Kidney (tissue), 22 donors: ENCODE measurements at places on chromosomes 3 and 15. TPM values are rescaled to one million over a fixed set of nuclear protein-coding genes. Genes with fewer than 3 reads are reported as not detected.

The FEZF2 gene
- not detected for total RNA-seq

- H3K4me1 ChIP-seq, result peaks cover 24% of the 10 kb centered on the region
- H3K27me3 ChIP-seq, result no peaks in the 10 kb centered on the region
- DNase-seq, result no peak
- H3K27ac ChIP-seq, result no peak overlapping the region
- no peaks in the 10 kb centered on the region for H3K36me3 ChIP-seq
Observed at GRCh38 chr15:49229922-49230321, 59.9 kb downstream of the GALK2 start.

DNA sequence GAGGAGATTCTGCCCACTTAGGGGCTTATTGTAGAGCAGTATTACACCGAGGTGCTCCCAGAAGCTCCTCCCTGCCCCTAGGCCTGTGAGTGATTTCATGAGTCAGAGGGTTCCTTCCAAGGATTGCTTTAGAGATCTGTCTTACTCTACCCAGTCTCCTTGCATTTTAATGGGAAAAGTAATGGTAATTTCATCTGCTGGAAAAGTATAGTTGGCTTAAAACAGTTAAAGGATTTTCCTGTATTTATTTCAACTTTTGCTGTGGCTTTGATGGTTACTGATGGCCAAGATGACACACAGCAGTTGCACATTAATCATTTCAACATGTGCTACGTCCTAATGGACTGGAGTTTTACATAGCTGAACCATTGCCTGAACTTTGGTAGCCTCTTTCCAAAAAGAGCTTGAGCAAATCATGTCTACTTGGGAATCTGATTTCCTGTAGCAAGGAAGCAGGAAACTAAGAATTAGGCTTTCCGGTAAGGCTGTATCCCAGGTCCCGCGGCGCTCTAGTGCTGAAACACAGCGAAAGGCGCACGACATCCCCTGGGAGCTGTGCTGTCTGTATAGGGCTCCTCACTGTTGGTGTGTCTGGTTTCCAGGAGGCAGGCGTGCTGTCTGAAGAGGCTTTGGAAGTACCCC, 9.2 kb upstream of the PGPEP1L start:
- no peaks in the 10 kb centered on the region for H3K36me3 ChIP-seq
- no peaks in the 10 kb centered on the region for H3K4me1 ChIP-seq
- no peak overlapping the region for H3K27ac ChIP-seq
- H3K27me3 ChIP-seq, result no peaks in the 10 kb centered on the region

The CIP2A gene
- total RNA-seq, result 3.5 TPM

The SLC51B gene
- 2.9 TPM for total RNA-seq

The TIMP4 gene
- 7.6 TPM for total RNA-seq

GRCh38 chr3:45088543-45089358, 57.4 kb downstream of the CDCP1 start:
- H3K36me3 ChIP-seq, result no peaks in the 10 kb centered on the region
- H3K27me3 ChIP-seq, result no peaks in the 10 kb centered on the region
- no peak overlapping the region for H3K27ac ChIP-seq
- no peak overlapping the region for H3K4me3 ChIP-seq
- no peaks in the 10 kb centered on the region for H3K4me1 ChIP-seq

DNA sequence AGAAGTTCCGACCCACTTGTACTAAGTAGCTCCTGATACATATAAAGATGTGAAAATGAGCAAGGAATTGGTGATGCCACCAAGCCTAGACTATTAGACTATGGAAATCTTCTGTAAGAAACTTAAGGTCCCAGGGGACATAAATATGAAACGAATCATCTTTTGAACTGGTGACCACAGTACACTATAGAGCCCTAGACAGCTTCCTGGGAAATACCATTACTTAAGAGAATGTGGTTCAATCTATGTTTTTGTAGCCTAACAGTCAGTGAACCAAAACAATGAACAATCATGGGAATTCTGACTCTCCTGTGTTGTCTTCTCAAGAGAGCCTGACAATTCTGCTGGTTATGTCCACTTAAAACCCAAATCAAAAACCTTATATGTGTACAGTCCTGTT, 191.6 kb downstream of the GREM1 start:
- no peak overlapping the region for H3K27ac ChIP-seq
- no peak for DNase-seq
- no peaks in the 10 kb centered on the region for H3K27me3 ChIP-seq
- H3K36me3 ChIP-seq, result no peaks in the 10 kb centered on the region

DNA sequence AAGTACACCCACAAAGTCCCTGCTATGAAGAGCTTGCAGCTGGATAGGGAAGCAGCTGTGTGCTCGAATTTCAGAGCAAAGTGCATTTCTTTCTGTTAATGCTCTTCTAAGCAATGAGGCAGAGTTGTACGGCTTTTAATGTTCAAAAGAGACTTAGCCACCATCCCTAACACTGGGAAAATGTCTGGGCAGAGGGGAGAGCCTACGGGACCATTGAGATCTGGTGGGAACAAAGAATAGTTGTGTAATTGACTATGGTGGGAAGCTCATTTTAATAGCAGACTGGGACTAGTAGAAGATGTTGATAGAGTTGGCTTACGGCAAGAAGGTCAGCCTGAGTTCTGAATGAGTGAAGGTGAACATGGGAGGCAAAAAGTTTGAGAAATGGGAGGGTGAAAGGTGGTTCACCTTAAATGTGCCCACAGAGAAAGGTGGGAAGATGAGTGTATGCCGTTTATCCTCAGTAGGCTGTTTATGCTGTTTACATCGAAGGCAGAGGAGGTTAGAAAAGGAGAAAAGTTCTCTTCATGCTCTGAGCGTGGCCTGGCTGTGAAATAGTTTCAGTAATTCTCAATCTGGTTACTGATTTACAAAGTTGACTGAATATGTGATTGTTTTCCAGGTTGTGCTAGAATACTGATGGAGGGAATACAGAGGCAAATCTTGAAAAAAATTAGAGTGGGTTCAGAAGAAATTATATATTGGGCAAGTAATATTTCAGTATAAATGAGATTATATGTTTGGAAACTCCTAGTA, 22.9 kb upstream of the UTS2B start:
- H3K4me1 ChIP-seq, result no peaks in the 10 kb centered on the region
- no peak overlapping the region for H3K27ac ChIP-seq
- no peak for DNase-seq
- peak overlapping the region; percentile 43 for H3K4me3 ChIP-seq
- H3K27me3 ChIP-seq, result no peaks in the 10 kb centered on the region

The NUSAP1 gene
- total RNA-seq, result 6.7 TPM

The CYP8B1 gene
- total RNA-seq, result 10.4 TPM

- no peaks in the 10 kb centered on the region for H3K36me3 ChIP-seq
- no peaks in the 10 kb centered on the region for H3K27me3 ChIP-seq
- H3K4me1 ChIP-seq, result no peaks in the 10 kb centered on the region
- DNase-seq, result peak; percentile 34
- no peak overlapping the region for H3K27ac ChIP-seq
Observed at GRCh38 chr3:137105277-137105977, 147.6 kb downstream of the IL20RB start.

DNA sequence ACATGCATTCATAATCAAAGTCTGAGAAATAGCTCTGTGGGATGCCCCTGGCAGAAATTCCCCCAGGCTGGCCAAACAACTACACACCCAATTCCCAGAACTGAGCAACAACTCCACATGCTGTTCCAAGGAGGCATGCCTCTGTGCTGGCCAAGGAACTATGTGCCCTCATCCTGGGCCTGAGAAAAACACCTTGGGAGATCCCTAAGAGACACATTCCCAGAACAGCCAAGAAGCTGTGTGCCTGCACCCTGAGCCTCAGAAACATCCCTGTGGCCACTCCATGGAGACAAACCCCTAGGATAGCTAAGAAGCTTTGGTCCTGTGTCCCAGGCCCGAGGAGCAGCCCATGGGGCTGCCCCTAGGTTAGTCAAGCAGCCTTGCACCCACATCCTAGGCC, 92.3 kb upstream of the MME start:
- H3K4me1 ChIP-seq, result no peaks in the 10 kb centered on the region
- H3K27me3 ChIP-seq, result no peaks in the 10 kb centered on the region
- DNase-seq, result no peak
- H3K4me3 ChIP-seq, result no peak overlapping the region
- H3K36me3 ChIP-seq, result no peaks in the 10 kb centered on the region
- H3K27ac ChIP-seq, result no peak overlapping the region

The GATM gene
- total RNA-seq, result 79.5 TPM

DNA sequence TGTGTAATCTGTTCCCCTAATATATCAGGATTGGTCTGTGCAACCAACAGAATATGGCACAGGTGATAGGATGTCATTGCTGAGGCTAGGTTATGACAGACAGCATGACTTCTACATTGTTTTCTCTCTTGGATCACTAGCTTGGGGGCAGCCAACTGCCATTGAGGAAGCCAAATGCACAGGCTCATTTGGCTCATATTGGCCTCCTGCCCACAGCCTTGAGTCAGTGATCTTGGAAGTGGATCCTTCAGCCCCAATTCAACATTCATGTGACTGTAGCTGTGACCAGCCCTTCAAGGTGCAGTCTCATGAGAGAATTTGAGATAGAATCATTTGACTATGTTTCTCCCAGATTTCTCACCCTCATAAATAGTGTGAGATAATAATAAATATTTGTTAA, 675.6 kb downstream of the GRM7 start:
- H3K4me3 ChIP-seq, result no peak overlapping the region
- no peaks in the 10 kb centered on the region for H3K4me1 ChIP-seq
- H3K27ac ChIP-seq, result no peak overlapping the region
- no peaks in the 10 kb centered on the region for H3K27me3 ChIP-seq
- DNase-seq, result no peak
- H3K36me3 ChIP-seq, result no peaks in the 10 kb centered on the region

DNA sequence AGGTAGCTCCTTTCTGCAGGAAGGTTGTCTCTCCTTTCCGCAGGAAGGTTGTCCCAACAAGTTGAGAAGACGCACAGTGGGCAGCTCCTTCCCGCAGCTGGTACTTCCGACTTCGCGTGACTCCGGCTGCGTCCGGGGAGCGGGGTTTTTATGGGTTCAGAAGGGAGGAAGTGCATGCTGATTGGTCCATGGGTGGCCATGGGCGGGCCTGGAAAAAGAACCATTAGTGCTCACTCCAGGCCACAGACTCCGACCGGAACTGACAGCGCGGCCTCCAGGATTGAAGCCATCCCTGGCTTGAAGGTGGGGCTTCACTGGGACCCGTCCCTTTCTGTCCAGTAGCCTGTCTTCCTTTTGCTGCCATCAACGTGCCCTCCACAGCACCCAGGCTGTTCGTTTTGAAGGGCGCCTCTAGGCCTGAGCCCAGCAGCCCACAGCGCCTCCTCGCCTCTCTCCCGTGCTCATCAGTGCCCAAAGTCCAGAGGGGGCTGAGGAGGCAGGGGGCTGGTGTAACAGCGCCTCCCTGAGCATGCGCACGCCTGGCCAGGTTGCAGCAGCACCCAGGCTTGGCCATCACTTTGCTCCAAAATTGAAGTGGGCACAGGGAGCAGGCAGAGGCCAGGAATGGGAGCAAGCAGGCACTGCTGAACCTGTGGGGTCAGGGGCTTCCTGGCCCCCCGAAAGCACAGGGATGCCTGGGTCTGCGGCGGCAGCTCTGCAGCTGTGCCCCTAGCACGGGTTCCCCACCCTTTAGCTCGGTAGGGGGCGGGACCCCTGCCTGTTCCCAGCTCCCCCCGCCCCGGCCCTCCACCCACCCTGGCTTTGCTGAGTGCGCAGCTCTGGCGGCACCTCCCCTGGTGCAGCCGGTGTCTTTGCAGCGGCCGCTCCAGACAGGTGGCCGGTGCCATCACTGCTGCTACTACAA, 330.6 kb upstream of the MCTP2 start:
- no peak overlapping the region for H3K27ac ChIP-seq

- no peak overlapping the region for H3K27ac ChIP-seq
- no peaks in the 10 kb centered on the region for H3K27me3 ChIP-seq
- H3K36me3 ChIP-seq, result no peaks in the 10 kb centered on the region
- DNase-seq, result no peak
- H3K4me3 ChIP-seq, result no peak overlapping the region
Observed at GRCh38 chr15:70179309-70179892, 81.7 kb upstream of the TLE3 start.

DNA sequence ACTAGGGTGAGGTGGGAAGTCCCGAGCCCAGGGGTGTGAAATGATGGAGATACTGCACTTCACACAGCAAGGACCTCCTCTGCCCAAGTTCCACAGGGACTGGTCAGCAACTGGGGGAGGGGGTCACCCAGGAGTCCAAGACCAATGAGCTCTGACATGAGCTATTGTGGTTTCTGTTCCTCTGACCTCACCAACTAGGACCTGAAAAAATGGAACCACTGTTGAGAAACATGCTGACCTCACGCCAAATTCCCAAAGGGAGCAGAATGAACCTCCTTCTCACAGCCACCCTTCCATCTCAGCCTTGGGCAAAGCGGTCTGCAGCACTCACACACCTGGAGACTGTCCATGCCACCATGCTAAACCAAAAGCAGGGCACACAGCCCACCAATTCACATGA, 69.3 kb downstream of the LRIG1 start:
- no peak overlapping the region for H3K27ac ChIP-seq
- H3K4me1 ChIP-seq, result no peaks in the 10 kb centered on the region
- H3K27me3 ChIP-seq, result no peaks in the 10 kb centered on the region
- no peak overlapping the region for H3K4me3 ChIP-seq
- DNase-seq, result no peak

GRCh38 chr15:80461356-80462095, 57.3 kb downstream of the ARNT2 start:
- DNase-seq, result no peak
- H3K4me1 ChIP-seq, result no peaks in the 10 kb centered on the region
- H3K27ac ChIP-seq, result no peak overlapping the region
- H3K27me3 ChIP-seq, result no peaks in the 10 kb centered on the region
- no peak overlapping the region for H3K4me3 ChIP-seq
- no peaks in the 10 kb centered on the region for H3K36me3 ChIP-seq

DNA sequence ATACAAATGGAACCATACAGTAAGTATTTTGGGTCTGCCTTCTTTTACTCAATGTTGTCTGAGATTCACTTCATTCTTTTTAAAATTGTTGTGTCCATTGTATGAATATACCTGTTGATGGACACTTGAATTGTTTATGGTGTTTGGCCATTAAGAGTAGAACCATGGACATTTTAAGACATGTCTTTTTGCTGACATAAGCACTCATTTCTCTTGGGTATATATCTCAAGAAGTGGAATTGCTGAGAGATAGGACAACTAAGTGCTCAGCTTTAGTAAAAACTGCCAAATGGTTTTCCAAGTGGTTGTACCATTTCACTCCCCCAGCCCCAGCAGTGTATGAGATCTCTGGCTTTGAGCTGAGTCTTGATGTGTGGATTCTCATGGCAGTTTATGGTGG, 28.2 kb downstream of the POMGNT2 start:
- H3K4me3 ChIP-seq, result no peak overlapping the region
- H3K36me3 ChIP-seq, result peaks cover 13% of the 10 kb centered on the region
- DNase-seq, result no peak

- H3K27me3 ChIP-seq, result no peaks in the 10 kb centered on the region
- no peaks in the 10 kb centered on the region for H3K4me1 ChIP-seq
- DNase-seq, result no peak
- no peak overlapping the region for H3K27ac ChIP-seq
- H3K4me3 ChIP-seq, result no peak overlapping the region
- peaks cover 4% of the 10 kb centered on the region for H3K36me3 ChIP-seq
Observed at GRCh38 chr3:52415800-52416199, 29.1 kb downstream of the SEMA3G start.

- no peak overlapping the region for H3K27ac ChIP-seq
- H3K4me3 ChIP-seq, result no peak overlapping the region
- no peaks in the 10 kb centered on the region for H3K27me3 ChIP-seq
Observed at GRCh38 chr15:43974852-43975251, 148.1 kb downstream of the WDR76 start.

The AEN gene
- 17.4 TPM for total RNA-seq

- DNase-seq, result no peak
- no peak overlapping the region for H3K4me3 ChIP-seq
- no peaks in the 10 kb centered on the region for H3K27me3 ChIP-seq
- H3K27ac ChIP-seq, result no peak overlapping the region
Observed at GRCh38 chr3:106014518-106014917, 145.7 kb upstream of the CBLB start.

GRCh38 chr15:90227816-90228772, 5.6 kb downstream of the CIB1 start:
- H3K4me1 ChIP-seq, result no peaks in the 10 kb centered on the region
- H3K4me3 ChIP-seq, result no peak overlapping the region
- peaks cover 30% of the 10 kb centered on the region for H3K36me3 ChIP-seq
- H3K27me3 ChIP-seq, result no peaks in the 10 kb centered on the region

The TMEM266 gene
- 0.72 TPM for total RNA-seq
